ENCODE measurements at places on chromosomes 5 and 9. TPM values are rescaled to one million over a fixed set of nuclear protein-coding genes. Genes with fewer than 3 reads are reported as not detected.

FOXD1 gene
- 17.0 TPM for total RNA-seq

INSL4 gene
- not detected for total RNA-seq

LCP2 gene
- not detected for total RNA-seq

GSN gene
- total RNA-seq, result 8.7 TPM

IL3 gene
- not detected for total RNA-seq

TNFSF8 gene
- not detected for total RNA-seq

STPG3 gene
- not detected for total RNA-seq

CDH6 gene
- total RNA-seq, result 76.6 TPM

S100Z gene
- not detected for total RNA-seq

C5orf58 gene
- total RNA-seq, result not detected

FAM81B gene
- total RNA-seq, result not detected

LCN10 gene
- not detected for total RNA-seq

C9 gene
- not detected for total RNA-seq

SLC6A18 gene
- total RNA-seq, result not detected

BTNL9 gene
- total RNA-seq, result not detected

C5 gene
- 0.96 TPM for total RNA-seq

SPATA31D4 gene
- total RNA-seq, result not detected

YIPF5 gene
- 64.4 TPM for total RNA-seq

GMCL2 gene
- not detected for total RNA-seq

PCDHB13 gene
- 0.93 TPM for total RNA-seq

LHX3 gene
- not detected for total RNA-seq

DDX4 gene
- total RNA-seq, result not detected

PLPP7 gene
- 1.7 TPM for total RNA-seq

Measured in Caki2 (cell line).